ENCODE measurements at places on chromosomes 16 and 17.

- no peak for DNase-seq
These were observed 13.9 kb upstream of the CYB561 start for GRCh38 chr17:63460018-63460417.

DNA sequence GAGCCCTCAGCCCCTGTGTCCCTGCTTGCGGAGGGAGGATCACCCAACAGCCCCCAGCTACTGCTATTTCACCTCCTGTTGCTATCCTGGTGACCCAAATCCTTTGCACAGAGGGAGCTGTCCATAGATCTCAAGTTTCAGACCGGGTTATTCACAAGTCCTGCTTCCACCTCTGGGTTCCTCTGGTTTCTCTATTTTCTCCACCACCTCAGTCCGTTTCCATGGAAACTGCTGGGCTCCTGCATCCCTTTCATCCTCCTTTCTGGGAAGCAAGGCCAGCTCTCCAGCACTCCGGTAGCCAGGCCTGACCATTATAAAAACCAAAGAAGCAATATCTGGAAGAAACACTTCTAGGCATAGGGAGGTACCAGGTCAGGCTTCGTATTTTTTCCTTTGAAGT, 4.8 kb upstream of the CALB2 start:
- no peak for DNase-seq

DNA sequence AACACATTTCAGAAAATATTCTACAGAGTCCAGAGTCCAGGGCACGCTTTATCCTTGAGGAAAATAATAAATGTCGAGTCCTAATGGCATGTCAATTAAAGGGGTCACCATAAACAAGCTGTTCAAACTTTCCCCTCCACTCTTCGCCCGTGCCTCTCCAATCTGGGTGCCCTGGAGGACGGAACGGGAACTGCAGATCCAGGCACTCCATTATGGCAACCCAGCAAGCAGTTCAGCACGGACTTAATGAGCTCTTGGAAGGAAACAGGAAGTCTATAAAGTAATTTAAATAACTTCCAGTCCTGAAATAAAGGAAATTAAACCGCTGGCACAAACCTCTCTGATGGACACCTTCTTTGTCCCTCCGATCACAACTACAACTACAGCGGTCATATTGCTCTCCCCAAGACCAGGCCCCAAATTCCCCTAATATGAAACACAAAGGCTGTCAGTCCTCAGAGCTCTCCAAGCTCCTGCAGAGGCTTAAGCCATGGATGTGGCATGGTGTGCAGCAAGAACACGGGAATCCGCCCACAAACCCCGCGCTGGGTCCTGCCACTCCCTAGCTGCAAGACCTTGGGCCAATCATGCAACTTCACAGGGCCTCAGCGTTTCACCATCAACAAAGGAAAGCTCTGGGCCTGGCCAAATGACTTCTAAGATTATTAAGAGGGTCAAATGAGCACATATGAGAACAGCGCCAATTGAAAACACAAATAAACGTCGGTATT, 52.6 kb downstream of the ZFHX3 start:
- no peak for DNase-seq

DNA sequence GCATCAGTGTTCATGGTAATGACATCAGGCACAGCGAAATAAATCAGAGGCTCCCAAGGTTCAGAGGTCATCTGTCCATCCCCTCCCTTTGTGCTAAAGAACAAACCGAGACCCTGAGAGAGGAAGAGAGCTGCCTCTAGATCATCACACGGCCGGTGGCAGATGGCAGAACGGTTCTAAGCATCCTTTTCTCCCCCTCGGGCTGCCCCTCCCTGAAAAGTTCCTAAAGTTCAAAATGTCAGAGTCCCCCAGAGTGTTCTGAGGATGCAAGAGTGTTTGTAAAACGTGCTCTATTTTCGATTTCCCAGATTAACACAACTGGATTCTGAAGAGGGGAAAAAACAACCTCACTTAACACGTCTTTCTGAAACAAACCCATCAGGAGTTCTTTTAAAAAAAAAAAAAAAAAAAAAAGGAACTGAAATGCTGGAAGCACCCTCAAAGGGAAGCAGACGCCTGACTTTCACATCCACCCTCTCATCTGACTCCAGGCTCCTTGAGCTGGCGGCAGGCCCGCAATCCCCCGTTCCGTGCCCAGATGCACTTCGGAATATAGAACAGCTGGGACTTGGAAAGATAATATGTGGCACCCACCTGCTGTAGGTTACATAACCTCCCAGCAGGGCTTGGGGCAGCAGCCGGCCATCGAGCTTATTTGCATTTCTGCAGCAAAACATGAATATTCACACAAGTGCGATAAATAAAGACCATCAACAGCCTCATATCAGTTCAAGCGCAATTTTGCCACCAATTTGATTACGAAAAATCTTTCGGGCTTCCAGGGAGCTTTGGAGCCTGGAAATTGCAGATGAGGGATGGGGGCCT, 115.5 kb upstream of the SMURF2 start:
- no peak for DNase-seq

DNA sequence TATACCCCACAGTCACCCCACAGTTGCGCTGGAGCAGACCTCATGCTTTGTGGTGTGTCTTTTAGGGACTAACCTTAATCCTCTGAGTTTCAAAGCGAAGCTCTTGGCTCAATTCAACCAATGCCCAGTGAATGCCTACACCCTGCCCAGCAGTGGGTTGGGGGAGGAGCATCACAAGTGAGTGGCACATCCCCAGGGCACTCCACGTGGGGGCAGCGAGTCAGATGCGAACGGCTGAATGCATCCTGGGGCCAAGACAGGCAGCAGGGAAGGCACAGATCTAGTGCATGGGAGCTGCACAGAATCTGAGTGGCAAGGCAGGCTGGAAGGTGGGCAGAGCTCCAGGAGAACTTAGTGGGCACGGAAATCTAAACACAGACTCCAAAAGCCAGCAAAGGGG, 39.2 kb downstream of the IFT140 start:
- DNase-seq: peak; percentile 12
